ENCODE measurements at places on chromosomes 4 and X.

DNA sequence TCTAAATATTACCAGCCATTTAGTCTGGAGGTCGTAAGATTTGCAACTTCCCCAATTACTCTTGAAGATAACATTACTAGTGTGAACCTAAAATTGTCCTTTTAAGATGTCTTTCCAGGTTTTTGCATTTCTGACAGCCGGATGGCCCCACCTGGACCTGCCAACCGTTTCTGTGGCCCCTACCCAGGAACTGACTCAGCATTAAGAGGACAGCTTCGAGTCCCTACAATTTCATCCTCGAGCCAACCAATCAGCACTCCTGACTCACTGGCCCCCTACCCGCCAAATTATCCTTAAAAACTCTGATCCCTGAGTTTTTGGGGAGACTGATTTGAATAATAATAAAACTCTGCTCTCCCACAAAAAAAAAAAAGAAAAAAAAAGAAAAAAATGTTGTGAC is 112.0 kb downstream of the SCLT1 start:
- no peak for DNase-seq

DNA sequence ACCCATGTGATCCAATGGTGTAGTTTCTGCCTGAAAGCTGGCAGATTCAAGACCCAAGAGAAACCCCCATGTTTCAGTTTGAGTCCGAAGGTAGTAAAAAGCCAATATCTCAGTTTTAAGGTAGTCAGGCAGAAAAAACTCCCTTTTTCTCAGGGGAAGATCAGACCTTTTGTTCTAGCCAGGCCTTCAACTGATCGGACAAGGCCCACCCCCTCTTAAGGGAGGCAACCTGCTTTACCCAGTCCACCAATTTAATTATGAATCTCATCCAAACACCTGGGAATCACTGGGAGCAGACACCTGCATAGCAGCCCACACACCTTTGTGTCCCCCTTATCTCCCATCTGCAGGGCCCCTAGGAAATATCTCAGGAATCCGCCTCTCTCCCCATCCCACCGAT is 322.0 kb downstream of the STK32B start:
- no peak for DNase-seq

GRCh38 chr4:158578476-158578875 is 56.8 kb downstream of the RXFP1 start:
- no peak for DNase-seq

- no peak for DNase-seq
Observed at GRCh38 chrX:103530545-103530944, 11.3 kb upstream of the RAB40A start.

- DNase-seq = no peak
Observed at GRCh38 chr4:11912886-11913285, 484.2 kb upstream of the HS3ST1 start.

DNA sequence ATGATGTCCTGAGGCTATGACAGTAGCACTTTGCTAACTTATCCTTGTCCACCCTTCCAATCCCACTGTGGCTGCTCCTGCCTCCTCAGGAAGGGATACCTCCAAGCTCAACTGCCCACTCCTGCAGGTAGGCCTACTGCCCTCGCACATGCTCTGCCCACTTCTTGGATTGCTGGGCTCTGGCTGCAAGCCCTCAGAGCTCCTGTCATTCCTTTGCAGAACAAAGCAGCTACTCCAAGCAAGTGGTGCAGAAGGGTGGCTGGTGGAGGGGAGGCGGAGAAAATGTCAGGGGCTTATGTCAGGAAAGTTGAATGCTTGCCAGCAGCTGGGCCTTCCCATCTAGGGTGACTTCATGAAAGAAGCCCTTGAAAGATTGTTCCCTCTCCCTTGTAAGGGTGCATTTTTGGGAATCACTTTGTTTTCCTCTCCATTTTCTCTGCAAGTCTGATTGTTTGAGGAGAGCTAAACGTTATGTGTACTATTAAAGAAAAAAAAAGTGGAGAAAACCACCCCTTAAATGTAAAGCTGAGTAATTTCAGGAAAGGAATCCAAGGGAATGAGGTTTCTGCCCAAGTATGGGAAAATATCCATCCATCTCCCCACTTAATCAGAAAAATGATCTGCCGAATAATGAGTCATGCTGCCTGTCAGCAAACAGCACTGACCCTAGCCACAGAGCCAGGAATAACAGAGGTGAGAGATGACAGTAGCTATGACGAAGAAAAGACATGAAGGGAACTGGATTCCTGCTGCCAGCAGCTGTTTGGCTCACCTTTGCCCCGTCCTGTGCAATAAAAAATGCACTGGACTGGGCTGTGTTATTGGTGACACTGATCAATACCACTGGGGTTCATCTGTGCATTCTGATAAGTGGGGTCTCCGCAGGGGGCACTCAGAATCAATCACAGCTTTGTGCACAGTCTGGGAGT is 102.0 kb downstream of the RTL5 start:
- no peak for DNase-seq

DNA sequence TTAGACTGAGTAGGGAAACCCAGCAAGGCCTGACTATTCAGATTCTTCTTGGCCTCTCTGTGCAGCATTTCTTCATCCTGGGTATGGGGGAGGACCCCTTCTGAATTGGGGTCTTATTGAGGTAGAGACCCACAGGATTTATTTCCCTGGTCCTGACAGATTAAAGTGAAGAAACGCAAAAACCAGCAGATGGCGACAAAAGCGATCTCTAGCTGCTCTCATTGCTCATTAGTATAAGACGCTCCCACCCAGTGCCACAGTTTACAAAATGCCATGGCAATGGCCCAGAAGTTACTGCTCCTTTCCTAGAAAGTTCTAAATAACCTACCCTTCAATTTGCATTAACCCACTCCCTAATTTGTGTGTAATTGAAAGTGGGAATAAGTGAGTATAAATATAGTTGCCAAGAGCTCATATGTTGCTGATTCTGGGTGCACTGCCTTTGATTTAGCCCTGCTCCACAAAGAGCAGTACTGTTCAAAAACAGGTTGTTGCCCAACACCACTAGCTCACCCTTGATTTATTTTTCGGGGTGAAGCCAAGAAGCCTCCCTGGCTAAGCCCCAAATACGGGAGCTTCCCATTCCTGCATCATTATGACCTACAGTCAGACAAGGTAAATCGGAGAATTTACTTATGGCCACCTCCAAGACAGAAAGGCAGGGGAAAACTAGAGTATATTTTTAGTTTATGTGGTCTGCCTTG is 3.7 kb upstream of the BEX4 start:
- peak; percentile 38 for DNase-seq

- DNase-seq = no peak
Observed at GRCh38 chrX:143633461-143634308, 2.2 kb downstream of the SLITRK4 start.

GRCh38 chr4:186775902-186776301 is 52.2 kb upstream of the FAT1 start:
- no peak for DNase-seq

- DNase-seq = no peak
Observed at GRCh38 chrX:11528623-11529022, 137.1 kb downstream of the ARHGAP6 start.
